ENCODE measurements at places on chromosomes 4 and X. TPM values are rescaled to one million over a fixed set of nuclear protein-coding genes. Genes with fewer than 3 reads are reported as not detected.

The CXCL5 gene
- total RNA-seq, result 8.9 TPM

The PNMA6A gene
- total RNA-seq, result 2.0 TPM

The RAP1GDS1 gene
- total RNA-seq, result 43.4 TPM

The LARP1B gene
- total RNA-seq, result 13.7 TPM

The FAM184B gene
- total RNA-seq, result 0.12 TPM

The CXorf65 gene
- not detected for total RNA-seq

The TRPC3 gene
- not detected for total RNA-seq

The LNX1 gene
- 3.9 TPM for total RNA-seq

The NDNF gene
- 1.1 TPM for total RNA-seq

The CRMP1 gene
- 2.5 TPM for total RNA-seq

The GALNTL6 gene
- not detected for total RNA-seq

The FAM47B gene
- not detected for total RNA-seq

The GPR143 gene
- 0.26 TPM for total RNA-seq

The ODAPH gene
- not detected for total RNA-seq

The ARX gene
- not detected for total RNA-seq

The RAB41 gene
- total RNA-seq, result not detected

The PPEF1 gene
- total RNA-seq, result 0.94 TPM

The FAT4 gene
- 18.3 TPM for total RNA-seq

The PRSS12 gene
- 1.9 TPM for total RNA-seq

The STPG2 gene
- total RNA-seq, result not detected

The FGG gene
- total RNA-seq, result not detected

The CYLC1 gene
- not detected for total RNA-seq

The JAKMIP1 gene
- total RNA-seq, result not detected

The FAM133A gene
- total RNA-seq, result under 0.01 TPM

The GK gene
- 1.4 TPM for total RNA-seq

The GBA3 gene
- 0.51 TPM for total RNA-seq

The NCBP2L gene
- total RNA-seq, result not detected

The CD38 gene
- total RNA-seq, result not detected

The PI4K2B gene
- 13.3 TPM for total RNA-seq

The MCF2 gene
- 0.93 TPM for total RNA-seq

The WDR45 gene
- 77.4 TPM for total RNA-seq

The TMPRSS11A gene
- total RNA-seq, result not detected

The TKTL1 gene
- not detected for total RNA-seq
